ENCODE measurements at places on chromosomes 5 and 9. TPM values are rescaled to one million over a fixed set of nuclear protein-coding genes. Genes with fewer than 3 reads are reported as not detected.

SLC35A4 gene
- 31.5 TPM for total RNA-seq

PCDH12 gene
- total RNA-seq = 4.8 TPM

PCDHGA10 gene
- 2.0 TPM for total RNA-seq

PHF24 gene
- total RNA-seq = 0.17 TPM

ZFP2 gene
- 0.56 TPM for total RNA-seq

MED10 gene
- 7.3 TPM for total RNA-seq

IGIP gene
- 11.8 TPM for total RNA-seq

OBP2B gene
- not detected for total RNA-seq

CER1 gene
- total RNA-seq = not detected

SPINK1 gene
- 53.7 TPM for total RNA-seq

- DNase-seq = peak; percentile 56
These were observed at the start of gene PCDH1 for GRCh38 chr5:141878186-141878710. PCDH1 (minus strand) TSS chr5:141878410; CDS start chr5:141878262, 148 bp downstream.

GRCh38 chr5:64634997-64635686 lies 55.2 kb upstream of the SHISAL2B start:
- no peak for DNase-seq

DNA sequence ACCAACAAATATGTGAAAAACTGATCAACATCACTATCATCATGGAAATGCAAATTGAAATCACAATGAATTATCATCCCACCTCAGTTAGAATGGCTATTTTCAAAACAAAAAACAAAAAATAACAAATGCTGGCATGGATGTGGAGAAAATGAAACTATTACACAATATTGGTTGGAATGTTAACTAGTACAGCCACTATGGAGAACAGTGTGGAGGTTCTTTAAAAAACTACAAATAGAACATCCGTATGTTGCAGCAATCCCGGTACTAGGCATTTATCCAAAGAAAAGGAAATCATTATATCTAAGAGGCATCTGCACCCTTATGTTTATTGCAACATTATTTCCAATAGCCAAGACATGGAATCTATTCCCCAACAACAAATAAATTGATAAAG lies 9.0 kb upstream of the IFNA5 start:
- DNase-seq = no peak

DNA sequence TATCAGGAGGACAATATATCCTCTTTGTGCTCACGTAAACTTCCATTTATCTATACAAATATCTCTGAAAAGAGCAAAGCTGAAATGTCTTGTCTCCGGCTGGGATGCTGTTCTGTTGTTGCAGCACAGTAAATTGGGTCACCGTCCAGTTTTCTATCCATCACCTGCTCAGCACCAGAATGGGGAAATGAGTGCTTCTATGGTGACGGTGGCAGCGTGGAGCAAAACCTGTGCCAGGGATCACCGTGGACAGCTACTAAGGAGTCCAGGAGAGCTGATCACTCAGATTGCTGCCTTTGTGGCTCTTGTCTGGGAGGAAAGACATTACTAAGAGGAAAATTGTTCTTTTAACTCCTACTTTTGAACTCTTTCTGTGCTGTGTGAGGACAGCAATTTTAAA lies 531.6 kb downstream of the PSAT1 start:
- no peak for DNase-seq

- no peak for DNase-seq
These were observed 43.8 kb upstream of the SUSD1 start for GRCh38 chr9:112218908-112219307.

- DNase-seq = no peak
These were observed 64.9 kb downstream of the SIL1 start for GRCh38 chr5:139133282-139133681.

GRCh38 chr5:180792287-180792964 lies 10.2 kb downstream of the MGAT1 start:
- no peak for DNase-seq

DNA sequence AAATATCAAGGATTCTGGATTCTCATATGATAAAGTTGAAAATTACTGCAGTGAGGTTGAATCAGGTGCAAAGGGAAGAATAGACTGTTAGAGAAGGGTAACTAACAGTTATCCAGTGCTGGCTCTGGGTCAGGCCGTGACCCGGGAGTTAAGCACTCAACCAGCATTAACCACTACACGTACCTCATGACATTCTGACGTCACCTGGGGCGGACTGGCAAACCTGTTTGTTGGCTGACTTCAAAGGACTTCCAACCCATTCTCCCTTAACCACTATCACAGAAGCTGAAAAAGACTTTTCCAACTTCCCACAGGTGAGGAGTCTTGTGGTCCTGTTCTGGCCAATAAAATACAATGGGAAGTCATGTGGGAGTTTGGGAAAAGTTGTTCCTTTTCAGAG lies 268.9 kb downstream of the ENC1 start:
- no peak for DNase-seq

DNA sequence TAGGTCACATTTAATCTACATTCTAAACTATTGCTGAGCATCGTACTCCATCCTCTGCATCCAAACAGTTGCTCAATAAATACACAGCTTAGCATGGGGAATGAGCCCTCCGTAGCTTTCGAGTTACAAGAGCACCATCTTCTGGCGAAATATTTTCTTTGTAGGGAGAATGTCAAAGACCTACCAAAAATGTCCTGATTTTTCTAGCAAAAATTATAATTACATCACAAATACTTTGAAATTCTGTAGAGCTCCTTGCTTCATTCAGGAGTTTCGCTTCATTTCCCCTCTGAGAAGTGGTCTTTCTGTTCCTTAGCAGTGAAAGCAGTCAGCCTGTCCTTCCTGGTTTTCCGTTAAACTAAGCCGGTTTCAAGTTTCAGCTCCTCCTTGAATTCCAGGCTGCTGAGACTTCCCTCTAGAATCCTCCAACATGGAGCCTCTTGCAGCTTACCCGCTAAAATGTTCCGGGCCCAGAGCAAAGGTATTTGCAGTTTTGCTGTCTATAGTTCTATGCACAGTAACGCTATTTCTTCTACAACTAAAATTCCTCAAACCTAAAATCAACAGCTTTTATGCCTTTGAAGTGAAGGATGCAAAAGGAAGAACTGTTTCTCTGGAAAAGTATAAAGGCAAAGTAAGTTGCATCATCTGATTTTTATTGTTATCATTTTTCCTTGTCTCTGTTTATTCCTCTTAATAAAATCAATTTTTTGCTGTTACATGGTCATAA lies at the start of gene GPX8:
TSS of gene GPX8 (plus strand) at position 409 of the 730 bp plus-strand sequence. CDS start at position 431, 22 bp downstream.
- no peak for DNase-seq

DNA sequence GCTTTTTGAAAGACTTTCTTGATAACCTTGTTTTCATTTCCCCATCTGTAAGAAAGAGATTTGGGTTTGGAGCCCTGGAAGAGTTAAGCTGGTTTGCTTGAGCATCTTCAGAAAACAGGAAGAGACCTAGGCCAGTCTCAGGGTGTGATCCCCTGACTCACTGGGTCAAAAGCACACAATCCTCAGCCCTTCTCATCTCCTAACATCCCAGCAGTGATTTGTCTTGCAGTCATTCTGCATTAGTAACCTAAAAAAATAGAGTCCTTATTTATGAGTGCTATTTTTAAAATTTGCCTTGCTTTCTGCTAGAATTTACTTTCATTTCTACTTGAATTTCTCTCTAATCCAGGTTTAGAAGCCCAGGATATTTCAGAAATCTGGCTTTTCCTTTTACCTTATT lies 16.4 kb upstream of the ARSB start:
- DNase-seq = no peak

GRCh38 chr5:95081982-95082381 lies 202.9 kb downstream of the MCTP1 start:
- DNase-seq = no peak

DNA sequence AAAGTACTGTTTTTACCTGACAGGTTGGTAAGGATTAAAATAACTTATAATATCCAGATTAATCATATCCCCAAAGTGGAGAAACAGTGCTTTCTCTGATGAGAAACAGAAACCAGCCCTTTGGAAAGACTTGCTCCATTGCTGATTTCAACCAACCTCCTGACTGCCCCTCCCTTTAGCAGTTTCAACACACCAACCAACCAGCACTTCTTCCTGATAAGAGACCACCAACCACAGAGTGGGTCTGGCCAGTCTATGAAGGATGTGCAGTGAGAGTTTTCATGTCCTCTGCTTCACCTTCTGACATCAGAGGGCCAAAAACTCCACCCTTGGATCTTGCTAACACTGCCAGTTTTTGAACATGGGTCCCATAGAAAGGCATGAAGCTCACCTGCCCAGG lies 28.1 kb downstream of the RIGI start:
- DNase-seq = no peak

DNA sequence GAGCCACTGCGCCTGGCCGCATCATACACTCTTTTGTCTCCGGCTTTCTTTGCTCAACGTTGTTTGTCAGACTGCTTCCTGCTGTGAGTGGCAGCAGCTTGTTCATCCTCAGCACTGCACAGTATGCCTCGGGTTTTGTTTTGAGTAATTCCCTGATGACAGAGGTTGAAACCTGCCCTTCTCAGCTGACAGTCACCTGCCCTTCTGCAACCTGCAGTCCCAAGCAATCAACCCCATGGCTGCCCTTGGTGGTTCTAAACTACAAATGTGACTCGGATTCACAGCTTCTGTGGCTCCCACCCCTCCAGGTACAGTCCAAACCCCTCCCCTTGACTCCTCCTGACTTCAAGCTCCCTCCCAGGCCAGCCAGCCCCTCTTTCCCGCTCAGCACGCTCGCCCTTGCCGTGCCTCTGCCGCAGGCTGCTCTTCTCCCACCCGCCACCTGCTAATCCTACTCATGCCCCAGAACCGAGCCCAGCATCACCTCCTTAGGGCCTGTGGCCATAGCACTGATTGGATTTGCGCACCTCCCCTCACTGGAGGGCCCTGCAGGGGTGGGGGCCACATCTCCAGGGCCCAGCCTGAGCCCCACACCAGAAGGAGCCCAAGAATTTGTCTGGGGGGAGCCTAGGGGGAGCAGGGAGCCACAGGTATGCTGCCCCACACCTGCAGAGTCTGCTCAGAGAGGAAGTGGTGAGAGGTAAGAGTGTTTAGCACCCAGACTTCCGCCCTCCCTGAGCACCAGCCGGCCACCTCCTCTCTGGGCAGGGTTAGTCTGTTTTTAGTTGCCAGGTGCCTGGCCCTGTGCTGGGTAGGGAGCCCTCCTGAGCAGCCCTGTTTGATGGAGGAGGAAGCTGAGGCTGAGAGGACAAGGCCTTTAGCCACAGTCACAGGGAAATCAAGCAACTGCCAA lies 10.1 kb downstream of the EEIG1 start:
- DNase-seq = no peak

DNA sequence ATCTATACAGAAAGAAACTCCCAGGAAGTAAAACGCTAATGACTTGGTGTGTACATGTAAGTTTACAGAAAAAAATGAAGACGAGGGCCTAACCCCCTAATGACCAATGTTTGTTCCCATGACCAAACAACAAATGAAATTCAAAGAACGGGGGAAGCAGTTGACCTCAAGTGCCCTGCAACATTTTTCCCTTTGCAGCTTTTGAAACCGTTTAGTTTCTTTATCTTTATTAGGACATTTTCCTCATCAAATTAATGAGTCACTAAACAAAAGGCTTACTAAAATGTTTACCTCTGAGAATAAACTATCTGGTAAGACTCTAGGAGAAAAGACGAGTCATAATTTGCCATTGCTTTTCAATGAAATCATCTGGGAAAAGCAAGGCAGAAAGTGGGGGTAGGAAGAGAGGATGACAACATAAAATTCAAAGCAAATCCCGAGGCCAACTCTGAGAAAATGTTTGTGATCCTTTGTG lies 57.4 kb downstream of the LHFPL2 start:
- DNase-seq = no peak

DNA sequence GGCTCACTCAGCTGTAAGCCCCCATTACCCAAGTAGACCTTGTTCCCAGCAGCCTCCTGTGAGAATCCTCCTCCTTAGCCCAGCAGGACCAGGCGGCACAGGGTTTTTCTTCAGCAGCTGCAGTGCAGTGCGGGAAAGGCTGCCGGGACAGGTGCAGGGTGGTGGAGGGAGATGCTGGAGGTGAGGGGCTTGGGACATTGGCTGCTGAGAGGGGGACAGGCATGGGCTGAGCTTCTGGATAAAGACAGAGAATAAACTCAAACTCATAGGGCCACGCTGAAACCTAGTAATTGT lies 174.7 kb downstream of the CACNA1B start:
- DNase-seq = no peak

GRCh38 chr5:9063615-9064245 lies 482.1 kb downstream of the SEMA5A start:
- DNase-seq = no peak

DNA sequence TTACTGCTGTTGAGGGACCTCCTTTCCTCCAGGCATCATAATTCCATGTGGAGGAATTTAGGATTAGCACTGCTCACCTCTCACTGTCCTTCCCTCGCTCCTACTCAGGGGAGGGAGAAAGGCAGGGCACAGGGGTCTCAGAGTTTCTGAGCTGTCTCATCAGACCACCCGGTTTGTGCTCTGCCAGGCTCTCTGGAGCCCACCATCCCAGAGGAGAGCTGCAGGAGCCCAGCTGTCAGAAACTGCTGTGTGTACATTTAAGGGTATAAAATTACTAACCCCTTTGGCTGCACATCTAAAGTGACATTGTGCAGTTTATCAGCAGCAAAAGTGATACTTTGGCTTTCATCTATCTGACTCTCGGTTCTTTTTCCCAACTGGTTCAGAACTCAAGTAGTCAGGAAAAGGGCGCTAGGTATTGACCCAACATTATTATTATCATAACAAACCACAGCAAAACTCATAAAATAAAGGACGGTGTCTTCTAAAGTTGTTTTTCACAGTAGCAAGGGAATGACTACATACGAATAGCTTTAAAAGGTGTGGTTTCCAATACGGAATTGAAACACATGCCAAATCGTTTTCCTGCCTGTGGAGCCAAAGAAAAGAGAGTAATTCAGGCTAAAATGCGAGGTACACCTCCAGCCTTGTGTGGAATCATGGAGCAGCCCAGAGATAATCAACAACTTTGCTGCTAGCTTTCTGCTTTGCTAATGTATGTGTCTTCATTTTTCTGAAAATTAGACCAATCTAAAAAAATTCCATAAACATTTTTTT lies 348.1 kb downstream of the TMEM167A start:
- no peak for DNase-seq

DNA sequence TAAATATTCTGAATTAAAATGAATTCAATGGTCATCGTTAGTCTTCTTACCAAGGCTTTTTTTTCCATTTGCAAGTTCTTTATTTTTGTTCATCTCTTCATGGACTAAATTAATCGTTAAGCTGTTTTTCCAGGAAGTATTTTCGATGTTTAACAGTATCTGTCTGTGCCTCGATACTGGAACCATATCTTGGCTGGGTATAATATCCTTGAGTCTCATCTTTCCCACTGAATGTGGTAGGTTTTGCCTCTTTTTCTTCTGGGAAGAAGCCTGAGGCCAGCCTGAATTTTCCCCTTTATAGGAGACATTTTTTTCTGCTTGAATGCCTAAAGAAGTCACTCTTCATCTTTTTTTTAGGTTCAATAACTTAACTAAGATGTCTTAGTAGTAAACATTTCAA lies 4.0 kb upstream of the SEPTIN8 start:
- DNase-seq = no peak

GRCh38 chr5:77662635-77663034 lies 24.1 kb upstream of the OTP start:
- DNase-seq = no peak

- DNase-seq = no peak
These were observed 453.8 kb downstream of the TAF11L14 start for GRCh38 chr5:18088020-18088579.

Data from liver (tissue), 10 donors.